Left renal pelvis (tissue), 4 donors: ENCODE measurements at places on chromosomes 3 and 15.
A peak's percentile ranks its signal among the peaks of the same experiment; 100 is the strongest.

GRCh38 chr15:66965201-66965900, 100.1 kb upstream of the SMAD3 start:
- DNase-seq: no peak

DNA sequence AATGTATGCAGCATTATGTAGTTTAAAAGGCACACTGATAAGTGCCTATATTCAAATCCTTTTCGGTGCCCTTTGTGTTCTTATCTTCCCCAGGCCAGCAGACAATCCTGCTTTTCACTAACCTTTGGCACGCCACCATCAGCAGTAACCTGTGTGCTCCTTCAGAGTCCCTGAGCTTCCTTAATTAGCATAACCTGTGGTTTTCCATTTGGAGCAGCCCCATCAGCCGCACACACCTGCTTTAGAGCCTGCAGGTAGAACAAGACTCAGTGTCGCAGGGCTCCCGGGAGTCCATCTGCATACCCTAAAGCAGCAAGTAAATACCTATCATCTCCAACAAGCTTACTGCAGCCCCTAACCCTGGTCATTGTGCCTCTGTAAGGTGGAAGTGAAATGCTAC, 755.1 kb downstream of the ROBO2 start:
- DNase-seq: no peak

DNA sequence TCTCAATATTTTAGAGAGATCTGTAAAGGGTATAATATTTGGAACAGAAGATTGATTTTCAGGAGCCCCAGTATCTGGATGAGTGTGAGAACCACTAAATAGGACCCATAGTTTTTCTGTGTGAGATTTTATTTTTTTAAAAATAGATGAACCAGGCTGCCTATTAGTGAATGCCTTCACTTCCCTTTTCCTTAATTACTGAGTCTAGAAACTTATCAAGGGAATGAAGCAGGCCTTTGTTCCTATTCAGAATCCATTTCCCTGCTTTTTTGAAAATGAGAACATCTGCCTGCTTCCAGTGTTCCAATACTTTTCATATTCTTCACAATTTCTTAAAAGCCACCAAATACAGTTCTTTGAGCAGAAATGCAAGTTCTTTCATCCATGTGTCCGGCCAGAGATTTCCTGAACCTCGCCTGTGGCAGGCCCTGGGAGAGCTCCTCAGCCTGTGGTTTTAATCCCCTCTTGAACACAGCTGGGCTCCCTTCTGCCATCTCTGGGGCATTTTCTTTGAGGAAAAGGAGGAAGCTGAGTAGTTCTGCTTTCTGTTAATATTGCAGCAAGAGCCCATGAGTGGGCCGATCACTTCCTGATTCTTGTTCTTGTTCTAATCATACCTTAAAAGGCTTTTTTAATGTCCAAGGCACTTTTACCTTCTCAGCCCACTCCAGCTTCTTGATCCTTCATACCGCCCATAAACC, 4.7 kb downstream of the EHD4 start:
- no peak for DNase-seq

DNA sequence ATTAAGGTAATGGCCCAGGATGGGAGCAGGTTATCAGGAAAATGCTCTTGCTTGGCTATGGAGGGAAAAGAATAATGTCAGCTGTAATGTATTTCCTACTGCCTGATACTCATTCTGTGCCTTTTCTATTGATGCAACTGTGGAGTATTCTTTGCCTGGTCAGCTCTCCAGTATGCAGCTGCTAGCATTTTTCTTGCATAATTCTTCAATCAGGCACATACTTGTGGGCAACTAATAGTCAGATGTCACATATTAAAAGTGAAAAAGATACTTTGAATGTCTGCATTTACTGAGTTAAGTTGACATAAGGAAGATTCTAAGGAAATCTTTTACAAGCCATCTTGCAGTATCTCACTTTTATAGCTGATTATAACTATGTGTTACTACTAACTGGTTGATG, 29.5 kb downstream of the CD80 start:
- DNase-seq: no peak

GRCh38 chr15:94736236-94736635, 504.9 kb downstream of the MCTP2 start:
- DNase-seq: peak; percentile 22

GRCh38 chr3:53478166-53478830, 16.1 kb upstream of the CACNA1D start:
- DNase-seq: no peak

GRCh38 chr15:67504056-67504455, 16.9 kb upstream of the C15orf61 start:
- no peak for DNase-seq
